ENCODE measurements at places on chromosomes 16 and 17. TPM values are rescaled to one million over a fixed set of nuclear protein-coding genes. Genes with fewer than 3 reads are reported as not detected.

Gene TAC4
- not detected for total RNA-seq

Gene CTRB2
- not detected for total RNA-seq

Gene LLGL2
- total RNA-seq, result 4.8 TPM

Gene HASPIN
- total RNA-seq, result 2.3 TPM

Gene USP31
- total RNA-seq, result 21.8 TPM

Gene MARVELD3
- 0.25 TPM for total RNA-seq

Gene TP53TG3D
- not detected for total RNA-seq
